Hematopoietic multipotent progenitor cell treated with erythropoietin and hydrocortisone succinate and interleukin-3 and kit ligand, for 8 days (in vitro differentiated cells): ENCODE measurements at places on chromosomes 4 and X.

GRCh38 chr4:18250564-18250963 lies 229.0 kb upstream of the LCORL start:
- no peak for DNase-seq

DNA sequence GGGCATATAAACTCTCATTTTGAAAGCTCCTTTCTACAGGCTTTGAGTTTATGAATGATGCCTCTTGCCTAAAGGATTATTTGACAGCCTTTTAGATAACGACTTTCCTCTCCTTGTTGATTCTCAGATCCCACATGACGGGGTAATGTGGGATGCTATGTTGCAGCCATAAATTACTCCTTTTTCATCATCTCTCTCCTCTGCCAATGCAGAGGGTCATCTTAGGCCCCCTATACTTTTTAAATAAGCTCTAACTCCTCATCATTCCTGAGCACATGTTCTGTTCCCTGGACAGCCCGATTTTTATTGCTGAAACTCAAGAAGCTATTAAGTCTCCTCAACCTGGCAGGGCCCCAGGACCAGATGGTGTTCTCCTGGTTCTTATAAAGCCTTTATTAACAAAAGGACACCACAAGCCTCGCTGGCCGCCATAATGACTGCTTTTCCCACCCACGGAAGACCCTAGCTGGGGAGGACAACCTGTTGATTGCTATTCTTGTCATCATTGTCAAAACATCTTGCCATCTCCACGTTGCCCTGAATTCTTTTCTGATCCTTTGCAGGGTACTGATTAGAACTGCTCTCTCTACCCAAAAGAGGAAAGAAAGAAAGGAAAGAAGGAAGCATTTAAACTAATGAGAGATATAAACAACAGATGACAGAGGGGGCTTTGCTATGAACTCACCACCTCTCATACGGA lies 150.7 kb downstream of the DHX15 start:
- DNase-seq, result no peak

GRCh38 chr4:158376106-158376840 lies 145.4 kb upstream of the RXFP1 start:
- DNase-seq, result no peak

GRCh38 chrX:11890836-11891514 lies 132.9 kb downstream of the MSL3 start:
- no peak for DNase-seq

GRCh38 chr4:180909279-180909678 lies 1333.9 kb upstream of the TENM3 start:
- no peak for DNase-seq

DNA sequence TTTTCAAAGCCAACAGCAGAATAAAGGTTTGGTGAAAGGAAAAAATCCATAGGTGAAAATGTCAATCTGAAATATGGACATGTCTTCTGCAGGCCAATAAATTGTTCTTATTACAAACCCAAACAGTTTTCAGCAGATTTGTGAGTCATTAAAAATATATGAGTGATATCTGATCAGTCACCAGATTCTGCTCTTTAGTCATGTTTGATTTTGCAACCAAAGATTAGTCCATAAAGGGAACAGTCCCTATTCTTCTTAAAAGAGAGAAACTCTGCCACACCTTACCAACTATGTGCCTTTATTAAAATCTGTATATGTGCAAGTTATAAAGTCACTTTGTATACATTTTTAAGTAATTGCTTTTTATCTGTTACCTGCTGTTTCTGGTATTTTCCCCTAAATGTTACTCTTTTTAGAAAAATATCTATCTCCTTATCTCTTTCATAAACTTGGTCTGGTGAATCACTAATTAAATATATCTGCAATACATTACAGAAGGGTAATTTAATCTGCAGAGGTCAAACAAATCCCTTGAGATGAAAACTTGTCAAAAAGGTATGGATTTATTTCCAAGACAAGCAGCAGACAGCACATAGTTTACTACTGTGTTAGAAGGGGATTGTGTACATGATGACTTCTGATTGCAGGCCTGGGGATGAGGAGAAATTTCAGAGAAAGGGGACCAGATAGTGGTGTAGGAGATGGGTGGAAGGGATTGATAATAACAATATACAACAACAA lies 322.9 kb upstream of the NWD2 start:
- no peak for DNase-seq

DNA sequence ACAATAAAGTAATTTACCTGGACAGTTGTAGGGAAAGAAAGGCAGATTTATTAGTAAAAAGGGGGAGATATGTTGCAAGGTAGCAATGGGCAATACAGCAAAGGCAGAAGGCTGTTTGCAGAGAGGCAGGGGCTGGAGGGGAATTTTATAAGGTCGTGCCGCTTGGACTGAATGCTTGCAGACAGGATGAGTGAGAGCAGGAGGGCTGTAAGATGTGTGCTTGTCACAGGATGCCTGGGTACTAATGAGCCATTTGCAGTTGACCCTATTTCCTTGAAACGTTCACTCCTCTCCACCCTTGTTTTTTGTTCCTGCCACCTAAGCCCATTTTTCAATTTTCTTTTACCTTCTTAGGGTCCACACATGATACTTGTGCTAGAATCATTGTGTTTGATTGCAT lies 214.7 kb downstream of the TRAM1L1 start:
- no peak for DNase-seq

GRCh38 chr4:27149541-27150212 lies 289.0 kb downstream of the STIM2 start:
- no peak for DNase-seq

DNA sequence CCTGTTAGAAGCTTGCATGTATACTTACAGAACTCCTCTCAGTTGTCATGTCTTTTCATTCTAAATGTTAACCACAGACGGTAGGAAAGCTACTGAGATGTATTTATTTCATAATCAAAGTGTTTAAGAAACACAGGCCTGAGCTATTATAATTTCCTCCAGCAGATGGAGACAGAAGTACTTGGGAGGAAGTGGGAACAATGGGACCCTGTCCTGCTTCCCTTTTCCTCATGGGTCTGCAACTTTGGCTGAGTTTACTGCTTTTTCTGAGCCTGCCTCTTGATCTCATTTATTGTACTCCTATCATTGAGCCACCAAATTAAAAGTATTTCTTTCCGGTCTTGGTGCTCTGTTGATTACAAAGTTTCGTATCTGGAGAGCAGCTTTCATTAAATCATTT lies 67.7 kb upstream of the SPANXN2 start:
- no peak for DNase-seq

DNA sequence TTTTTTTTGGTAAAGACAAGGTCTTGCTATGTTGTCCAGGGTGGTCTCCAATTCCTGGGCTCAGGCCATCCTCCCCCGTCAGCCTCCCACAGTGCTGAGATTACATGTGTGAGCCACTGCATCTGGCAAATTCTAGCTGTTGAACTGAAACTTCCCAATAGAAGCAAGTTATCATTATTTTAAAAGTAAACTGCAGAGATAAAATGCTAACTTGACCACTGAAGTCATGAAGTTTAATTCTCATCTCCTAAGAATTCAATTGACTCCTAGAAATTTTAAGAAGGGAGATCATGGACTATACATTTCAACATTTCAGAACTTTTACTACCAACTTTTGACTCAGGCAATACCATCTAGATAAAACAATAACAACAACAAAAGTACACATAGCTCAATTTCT lies 11.7 kb upstream of the EXOSC9 start:
- DNase-seq, result no peak

- DNase-seq, result no peak
Observed at GRCh38 chrX:110192516-110192915, 125.4 kb downstream of the AMMECR1 start.

DNA sequence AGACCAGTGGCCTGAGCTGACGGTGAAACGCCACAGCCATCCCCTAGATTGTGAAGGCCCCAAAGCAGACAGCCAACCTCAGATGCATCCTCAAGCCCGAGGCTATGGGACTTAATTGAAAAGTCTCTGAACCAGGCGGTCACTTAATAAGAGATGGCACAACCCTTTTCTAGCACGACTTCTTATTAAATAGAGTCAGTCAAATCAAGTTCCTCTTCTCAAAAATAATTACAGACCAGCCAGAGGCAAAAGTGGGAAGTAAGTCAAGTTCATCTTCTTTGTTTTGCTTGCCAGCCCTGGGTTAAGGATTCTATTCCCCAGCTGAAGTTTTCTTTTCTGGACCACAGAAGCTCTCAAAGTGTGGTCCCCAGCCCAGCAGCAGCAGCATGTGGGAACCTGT lies 9.7 kb upstream of the SH3KBP1 start:
- no peak for DNase-seq

- DNase-seq, result no peak
Observed at GRCh38 chr4:171891038-171891437, 77.8 kb downstream of the GALNTL6 start.

GRCh38 chr4:71187404-71188155 lies 151.2 kb upstream of the SLC4A4 start:
- no peak for DNase-seq

DNA sequence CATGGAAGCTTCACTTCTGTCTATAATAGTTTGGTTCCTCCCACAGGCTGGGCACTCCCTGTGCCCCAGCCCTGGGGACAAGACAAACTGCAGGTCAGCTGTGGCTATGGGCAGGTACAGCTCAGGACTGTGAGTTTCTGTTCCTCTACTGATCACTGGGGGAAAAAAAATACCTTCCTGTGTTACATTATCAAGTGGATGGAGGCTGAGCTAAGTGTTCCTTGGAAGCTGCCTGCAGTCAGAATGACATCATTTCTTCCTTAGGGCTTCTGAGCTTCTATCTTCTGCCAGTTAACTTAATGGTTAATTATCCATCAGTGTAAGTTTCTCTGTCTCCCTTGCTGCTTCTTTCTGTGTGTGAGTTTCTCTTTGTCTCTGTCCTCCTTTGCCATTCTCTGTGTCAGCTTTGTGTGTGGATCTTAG lies 4.6 kb downstream of the RAB33A start:
- DNase-seq, result no peak

GRCh38 chr4:73912191-73912590 lies 43.0 kb downstream of the CXCL1 start:
- no peak for DNase-seq

- DNase-seq, result no peak
Observed at GRCh38 chr4:77336411-77337142, 179.6 kb downstream of the CCNG2 start.

GRCh38 chr4:158811704-158812103 lies 42.9 kb downstream of the FNIP2 start:
- DNase-seq, result peak; percentile 64

DNA sequence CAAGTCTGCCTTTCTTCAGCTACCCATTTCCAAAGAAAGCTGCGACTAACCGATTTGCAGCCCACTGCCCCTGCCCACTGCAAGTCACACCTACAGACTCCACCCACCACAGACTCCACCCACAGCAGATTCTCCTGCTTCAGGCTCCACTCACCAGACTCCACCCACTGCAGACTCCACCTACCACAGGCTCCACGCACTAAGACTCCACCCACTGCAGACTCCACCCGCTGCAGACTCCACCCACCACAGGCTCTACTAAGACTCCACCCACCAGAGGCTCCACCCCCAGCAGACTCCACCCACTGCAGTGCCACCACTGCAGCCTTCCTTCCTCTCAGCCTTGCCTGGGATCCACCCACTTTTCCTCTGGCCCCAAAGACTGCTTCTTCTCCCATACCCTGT lies 41.3 kb downstream of the ABLIM2 start:
- DNase-seq, result peak; percentile 48

DNA sequence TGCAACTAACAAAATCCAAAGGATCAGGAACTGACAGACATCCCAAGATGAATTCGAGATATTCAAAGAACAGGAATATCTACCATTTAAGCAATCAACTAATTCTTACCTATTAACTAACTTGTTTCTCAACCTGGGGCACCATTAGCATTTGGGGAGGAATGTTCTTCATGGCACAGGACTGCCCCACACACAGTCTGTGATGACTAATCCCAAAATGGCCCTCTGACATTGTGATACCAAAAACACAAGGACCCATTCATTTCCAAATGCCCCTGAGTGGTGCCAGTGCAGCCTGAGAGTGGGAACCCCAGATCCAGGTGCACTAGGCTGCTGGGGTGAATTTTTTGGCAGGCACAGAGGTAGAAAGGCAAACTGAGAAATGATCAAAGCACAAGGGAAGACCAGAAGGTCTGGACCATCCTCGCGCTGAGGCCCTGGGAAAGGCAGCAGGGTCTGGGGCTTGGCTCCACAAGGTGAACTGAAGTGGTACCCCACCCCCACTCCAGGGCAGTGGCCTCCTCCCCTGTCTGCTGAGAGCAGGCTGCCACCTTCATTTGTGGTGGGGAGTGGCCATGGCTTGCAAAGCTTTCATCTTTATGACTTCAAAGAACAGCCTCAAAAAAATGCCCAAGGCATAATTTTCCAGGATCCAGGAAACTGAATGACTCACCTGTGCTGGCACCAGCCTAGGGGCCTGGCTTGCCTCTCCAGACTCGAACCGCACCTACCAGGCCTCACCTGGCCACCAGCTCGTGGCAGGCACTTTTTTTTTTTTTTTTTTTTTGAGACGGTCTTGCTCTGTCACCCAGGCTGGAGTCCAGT lies 122.4 kb downstream of the BCOR start:
- no peak for DNase-seq

DNA sequence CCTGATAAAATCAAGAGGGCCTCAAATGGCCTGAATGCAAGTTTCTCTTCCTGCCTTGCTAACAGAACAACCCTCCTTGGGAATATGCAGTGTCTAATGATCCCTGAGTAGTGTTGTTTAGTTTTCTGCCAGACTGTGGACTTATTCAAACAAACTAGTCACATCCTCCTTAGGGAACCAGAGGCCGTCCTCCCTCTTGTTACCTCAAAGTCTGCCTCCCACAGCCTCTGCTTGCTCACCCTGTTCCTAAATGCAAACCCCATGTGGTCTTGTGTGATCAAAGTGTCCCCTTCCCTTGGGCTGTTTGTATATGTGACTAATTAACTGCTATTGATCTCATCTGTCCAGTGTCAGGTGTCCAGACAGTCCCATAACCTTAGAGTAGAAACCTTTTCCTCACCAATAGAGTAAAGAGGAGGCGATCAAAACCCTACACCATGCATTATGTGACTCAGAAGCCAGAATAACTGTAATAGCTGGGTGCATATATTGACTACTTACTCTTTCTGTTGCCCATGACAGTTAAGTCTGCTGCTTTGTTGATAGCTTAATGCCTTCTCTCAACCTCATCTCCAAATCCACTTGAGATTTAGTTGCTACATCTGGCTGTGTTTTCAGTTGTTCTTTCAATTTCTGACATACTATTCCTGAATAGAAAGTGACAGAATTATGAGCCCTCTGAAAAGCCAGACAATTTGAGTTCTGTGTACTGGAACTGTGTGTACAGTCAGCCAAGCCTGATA lies 473.0 kb upstream of the NWD2 start:
- DNase-seq, result no peak

GRCh38 chr4:114078636-114079035 lies 99.2 kb upstream of the ARSJ start:
- DNase-seq, result no peak

- no peak for DNase-seq
Observed at GRCh38 chr4:52658641-52659000, 480 bp downstream of the USP46 start.

DNA sequence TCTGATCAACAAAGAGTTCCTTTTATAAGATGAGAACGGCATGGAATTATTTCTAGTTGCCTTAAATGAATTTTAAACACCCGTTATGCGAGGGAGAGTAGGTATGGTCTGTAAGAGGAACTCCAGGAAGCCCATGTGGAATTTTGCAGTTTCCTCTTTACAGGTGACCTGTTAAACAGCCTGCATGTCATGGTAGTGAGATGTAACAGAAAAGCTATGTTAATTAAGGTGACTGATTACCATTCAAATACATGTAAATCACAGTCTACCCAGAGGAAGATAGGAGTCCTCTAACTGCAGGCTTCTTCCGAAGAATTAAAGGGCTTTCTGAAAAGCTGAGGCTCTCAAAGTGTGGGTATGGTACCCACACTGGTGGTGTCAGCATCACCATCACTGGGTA lies 163.6 kb downstream of the CBR4 start:
- DNase-seq, result no peak

GRCh38 chr4:86472377-86473019 lies 112.6 kb upstream of the MAPK10 start:
- no peak for DNase-seq
